ENCODE measurements at places on chromosomes 3 and 15. TPM values are rescaled to one million over a fixed set of nuclear protein-coding genes. Genes with fewer than 3 reads are reported as not detected.

ADAMTS7 gene
- total RNA-seq: 35.8 TPM

DNA sequence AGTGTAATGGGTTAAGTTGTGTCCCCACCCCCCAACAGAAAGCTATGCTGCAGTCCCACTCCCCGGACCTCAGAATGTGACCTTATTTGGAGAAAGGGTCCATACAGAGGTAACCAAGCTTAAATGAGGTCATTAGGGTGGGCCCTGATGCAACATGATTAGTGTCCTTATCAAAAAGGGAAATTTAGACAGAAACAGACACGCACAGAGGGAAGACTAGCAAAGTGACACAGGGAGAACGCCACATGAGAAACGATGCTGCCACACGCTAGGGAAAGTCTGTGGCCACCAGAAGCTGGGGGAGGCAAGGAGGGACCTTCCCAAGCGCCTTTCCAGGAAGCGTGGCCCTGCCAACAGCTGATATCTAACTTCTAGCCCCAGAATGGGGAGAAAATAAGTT, 65.4 kb downstream of the RPN1 start:
- DNase-seq: no peak

DNA sequence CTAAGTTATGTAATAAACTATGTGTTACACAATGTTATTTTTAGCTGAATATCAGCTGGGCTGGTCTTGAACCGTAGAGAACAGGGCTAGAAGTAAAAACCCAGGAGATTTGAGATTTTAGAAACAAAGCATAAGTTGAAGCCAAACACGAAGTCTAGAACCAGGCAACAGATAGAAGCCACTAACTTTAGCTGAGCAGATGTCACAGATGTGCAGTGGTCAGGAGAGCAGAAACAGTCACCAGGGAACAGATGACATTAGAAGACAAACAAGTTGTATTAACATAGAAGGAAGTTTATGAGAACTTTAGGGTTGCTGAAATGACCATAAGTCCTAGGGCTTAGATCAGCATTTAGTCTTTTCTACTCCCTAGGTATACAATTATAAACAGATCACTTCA, 731.0 kb downstream of the ZNF385D start:
- DNase-seq: no peak

GRCh38 chr3:153195349-153195879, 33.4 kb downstream of the RAP2B start:
- DNase-seq: no peak

LMAN1L gene
- 110 TPM for total RNA-seq

TBC1D23 gene
- total RNA-seq: 30.6 TPM

Measured in left cardiac atrium (tissue), 4 donors.